Right hindlimb (tissue), 1 donor: ENCODE measurements at places on chromosomes 2 and 18.

DNA sequence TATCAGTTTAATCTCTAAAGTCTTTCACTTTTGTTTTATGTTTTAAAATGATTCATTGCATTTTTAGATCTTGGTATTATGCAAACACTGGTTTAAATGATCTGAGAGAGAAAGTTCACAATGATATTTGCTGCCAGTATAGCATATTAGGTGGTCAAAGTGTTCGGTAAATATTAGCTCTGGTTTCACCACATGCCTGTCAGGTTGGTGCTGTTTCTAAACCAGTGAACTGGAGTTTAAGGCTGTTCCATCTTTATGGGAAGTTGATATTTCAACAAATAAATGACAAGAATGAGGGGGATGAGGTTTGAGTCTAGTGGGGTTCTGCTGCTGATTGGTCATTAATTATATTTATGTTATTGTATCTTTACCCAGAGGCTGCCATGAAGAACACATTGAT, 436.4 kb downstream of the DCDC2C start:
- DNase-seq: no peak

DNA sequence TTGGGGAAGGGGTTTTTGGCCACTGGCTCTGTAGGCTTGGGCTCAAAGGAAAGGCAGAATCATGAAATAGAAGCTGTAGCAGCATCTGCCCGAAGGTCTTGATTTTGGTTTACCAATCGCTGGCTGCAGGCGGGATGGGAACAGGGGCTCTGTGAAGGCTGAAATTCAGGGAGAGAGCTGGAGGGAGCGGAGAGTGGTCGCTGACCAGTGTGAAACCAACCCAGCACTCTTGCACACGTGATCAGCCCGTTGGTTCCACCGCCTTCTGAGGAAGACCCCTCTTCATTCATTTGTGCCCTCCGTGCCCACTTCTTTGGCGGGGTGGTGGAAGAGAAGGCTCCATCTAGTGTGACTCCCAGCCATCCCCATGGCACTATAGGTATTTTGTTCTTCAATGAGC, 82.6 kb downstream of the KLHL29 start:
- no peak for DNase-seq

GRCh38 chr2:150182566-150183235, 304.8 kb downstream of the RND3 start:
- DNase-seq: no peak

GRCh38 chr18:63258749-63259566, 60.6 kb downstream of the BCL2 start:
- DNase-seq: no peak

- DNase-seq: no peak
Measured at GRCh38 chr18:50439460-50440015, 64.7 kb downstream of the SKA1 start.

- no peak for DNase-seq
Measured at GRCh38 chr2:126750506-126750905, 94.5 kb downstream of the GYPC start.

GRCh38 chr2:176677746-176678265, 408.6 kb downstream of the MTX2 start:
- DNase-seq: no peak

DNA sequence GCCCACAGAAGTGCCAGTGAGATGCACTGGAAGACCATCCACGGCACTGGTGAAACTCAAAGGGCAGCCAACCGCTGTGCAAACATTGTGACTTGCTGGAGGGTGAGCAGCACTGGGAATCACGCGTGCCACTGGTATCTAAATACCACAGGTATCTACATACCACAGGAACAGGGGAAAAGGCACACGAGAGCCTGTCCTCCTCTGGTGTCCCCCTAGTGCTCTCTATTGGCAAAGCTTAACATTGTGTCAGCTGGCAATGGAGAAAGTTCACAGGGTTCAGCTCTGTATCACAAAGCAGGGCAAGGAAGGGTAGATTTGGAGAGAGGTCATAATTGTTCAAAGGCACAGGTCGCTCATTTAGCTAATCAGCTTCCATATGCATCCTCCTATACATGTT, 12.6 kb upstream of the SEC11C start:
- no peak for DNase-seq

DNA sequence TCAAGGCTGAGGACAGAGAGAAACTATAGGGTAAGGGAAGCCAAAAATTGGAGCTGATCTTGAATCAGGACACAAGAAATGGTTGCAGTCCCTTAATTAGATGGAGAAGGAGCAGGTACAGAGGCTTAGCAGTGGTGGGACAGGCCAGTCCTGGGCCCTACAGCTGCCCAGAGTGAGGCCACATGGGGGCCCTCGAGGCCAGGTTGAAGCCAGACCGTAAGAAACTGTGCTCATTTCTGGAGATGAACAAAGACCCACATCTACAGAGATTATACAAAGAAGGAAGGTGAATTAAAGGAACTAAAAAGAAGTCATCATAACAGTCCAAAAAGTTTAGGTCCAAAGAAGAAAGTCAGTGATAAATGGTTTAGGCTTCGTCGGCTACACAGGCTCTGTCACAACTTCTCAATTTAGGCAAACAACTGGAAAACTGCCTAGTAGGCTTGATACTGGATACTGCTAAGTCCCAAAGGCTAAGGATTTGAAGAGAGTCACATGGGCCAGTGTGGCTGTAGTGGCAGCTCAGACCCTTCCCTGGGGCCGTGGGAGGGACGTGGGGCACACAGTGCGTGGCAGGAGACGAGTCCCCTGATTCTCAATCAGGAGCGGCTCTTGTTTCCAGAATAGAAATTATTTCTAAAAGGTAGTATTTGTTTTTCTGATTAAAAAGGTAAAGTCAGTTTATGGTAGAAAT, 50.4 kb upstream of the CNGA3 start:
- DNase-seq: no peak
